Muscle of back (tissue), 13 donors: ENCODE measurements at places on chromosomes 7 and 10.

- DNase-seq: no peak
Observed at GRCh38 chr7:47621979-47622561, 40.2 kb upstream of the TNS3 start.

- DNase-seq: no peak
Observed at GRCh38 chr10:114266521-114266920, 27.5 kb downstream of the VWA2 start.

DNA sequence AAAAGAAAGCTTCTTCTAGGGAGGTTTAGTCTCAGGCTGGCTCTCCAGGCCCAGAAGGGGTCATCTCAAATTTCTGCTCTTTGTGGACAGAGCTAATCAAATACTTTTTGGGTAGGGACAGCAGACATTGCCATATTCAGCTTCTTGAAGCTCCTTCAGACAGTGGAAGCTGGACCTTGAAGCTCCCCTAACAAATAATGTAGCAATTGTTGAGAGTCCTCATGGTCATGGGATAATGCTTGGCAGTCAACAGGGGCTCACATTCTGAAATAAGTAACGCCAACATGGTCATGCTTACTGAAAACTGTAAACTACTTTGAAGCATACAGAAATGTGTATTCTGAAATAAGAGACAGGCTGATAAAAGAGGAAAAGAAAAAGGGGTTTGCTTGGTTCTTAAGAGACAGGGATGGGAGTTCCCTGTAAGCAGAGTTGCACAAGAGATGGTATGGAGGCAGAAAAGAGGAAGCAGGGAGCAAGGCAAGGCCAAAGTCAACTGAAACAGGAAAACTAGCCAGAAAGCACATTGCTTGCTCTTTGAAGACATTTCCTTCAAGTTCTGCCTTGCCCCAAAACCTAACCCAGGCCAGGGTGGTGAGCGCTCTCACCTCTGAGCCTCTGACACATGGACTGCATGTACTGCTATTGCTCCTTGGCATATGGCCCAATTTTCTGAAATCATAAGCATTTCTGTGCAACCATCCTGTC is 53.1 kb upstream of the KMT2E start:
- peak; percentile 38 for DNase-seq

- no peak for DNase-seq
Observed at GRCh38 chr10:98128802-98129201, 5.7 kb upstream of the R3HCC1L start.

DNA sequence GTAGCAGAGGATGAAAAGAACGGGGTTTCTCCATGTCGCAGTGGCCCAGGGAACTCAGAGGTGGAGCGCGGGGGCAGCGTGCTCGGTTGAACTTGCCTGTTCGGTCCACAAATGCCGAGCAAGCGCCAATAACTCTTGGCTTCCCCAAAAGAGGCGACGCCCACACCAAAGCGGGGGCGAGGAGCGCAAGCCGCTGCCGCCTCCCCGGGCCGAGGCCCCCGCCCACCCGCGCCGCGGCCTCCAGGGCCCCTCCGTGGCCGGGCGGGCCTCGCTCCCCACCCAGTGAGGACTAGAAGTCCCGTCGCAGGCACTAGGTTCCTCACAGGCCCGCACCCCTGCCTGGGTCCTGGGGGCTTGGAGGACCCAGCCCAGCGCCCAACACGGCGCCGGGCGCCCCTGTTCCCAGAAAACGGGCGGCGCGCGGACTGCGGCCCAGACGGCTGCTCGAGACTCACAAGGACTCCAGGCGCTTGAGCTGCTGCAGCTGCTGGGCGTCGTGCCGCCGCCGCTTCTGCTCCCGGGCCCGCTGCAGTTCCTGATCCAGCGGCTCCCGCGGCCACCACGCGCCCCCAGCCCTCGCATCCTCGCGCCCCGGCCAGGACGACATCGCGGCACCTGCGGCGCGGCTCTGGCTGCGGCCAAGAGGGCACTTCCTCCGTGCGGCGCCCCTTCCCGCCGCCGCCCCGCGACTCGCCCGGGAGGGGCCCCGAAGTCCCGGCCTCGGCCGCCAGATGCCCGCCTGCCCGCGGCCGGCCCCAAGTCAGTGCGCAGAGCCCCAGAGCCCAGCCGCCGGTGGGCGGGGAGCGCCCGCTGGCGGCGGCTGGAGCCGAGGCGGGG is 14.6 kb upstream of the FKBP9 start:
- peak; percentile 80 for DNase-seq

- DNase-seq: no peak
Observed at GRCh38 chr7:72403458-72404076, 8.6 kb downstream of the CALN1 start.

DNA sequence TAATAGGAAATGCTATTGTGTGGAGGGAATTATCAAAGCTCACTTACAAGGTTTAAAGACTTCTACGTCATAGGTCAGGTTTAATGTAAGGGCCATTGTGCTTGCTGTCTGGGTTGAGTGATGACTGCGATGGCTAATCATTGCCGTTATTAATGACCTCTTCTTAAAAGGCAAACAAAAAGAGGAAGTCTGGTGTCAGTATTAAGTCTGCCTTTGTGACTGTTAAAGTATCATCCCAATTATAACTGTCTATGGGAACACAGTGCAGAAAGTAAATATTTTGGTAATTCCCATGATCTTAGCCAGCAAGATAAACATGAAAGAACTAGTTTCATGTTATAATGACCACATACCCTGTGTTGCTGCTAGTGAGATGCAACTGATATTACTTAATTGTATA is 382.4 kb downstream of the BBS9 start:
- DNase-seq: no peak

GRCh38 chr7:30707391-30708357 is 25.4 kb upstream of the CRHR2 start:
- DNase-seq: peak; percentile 32

DNA sequence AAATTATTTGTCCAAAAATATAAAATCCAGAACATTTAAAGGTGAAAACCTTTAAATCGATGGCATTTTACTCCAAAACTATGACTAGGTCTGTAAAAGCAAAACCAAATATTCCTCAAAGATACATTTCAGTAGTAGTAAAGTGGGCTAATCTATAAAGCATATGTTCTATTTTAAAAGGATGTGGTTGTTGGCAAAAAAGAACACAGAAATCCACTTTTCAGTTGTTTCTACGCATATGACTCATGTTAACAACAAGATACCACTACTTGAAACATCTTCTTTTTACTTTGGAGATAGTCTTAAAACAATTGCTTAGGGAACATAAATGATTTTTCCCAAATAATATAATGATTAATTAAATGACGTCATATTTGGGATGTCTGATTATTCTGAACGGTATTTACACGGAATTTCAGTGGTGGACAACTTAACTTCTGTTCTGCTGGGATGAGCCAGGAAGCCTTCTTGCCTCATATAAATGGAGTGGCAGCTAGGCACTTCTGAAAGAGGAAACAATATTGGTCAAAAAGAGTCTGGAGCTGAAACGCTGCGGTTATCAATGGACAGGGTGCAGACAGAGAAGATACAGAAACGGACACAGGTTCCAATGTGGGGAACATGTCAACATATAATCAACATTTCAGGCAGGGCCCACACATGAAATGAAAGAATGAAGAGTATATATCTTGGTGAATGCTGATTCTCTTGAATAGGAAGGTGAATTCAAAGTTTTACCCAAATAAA is 78.5 kb downstream of the ETV1 start:
- no peak for DNase-seq

DNA sequence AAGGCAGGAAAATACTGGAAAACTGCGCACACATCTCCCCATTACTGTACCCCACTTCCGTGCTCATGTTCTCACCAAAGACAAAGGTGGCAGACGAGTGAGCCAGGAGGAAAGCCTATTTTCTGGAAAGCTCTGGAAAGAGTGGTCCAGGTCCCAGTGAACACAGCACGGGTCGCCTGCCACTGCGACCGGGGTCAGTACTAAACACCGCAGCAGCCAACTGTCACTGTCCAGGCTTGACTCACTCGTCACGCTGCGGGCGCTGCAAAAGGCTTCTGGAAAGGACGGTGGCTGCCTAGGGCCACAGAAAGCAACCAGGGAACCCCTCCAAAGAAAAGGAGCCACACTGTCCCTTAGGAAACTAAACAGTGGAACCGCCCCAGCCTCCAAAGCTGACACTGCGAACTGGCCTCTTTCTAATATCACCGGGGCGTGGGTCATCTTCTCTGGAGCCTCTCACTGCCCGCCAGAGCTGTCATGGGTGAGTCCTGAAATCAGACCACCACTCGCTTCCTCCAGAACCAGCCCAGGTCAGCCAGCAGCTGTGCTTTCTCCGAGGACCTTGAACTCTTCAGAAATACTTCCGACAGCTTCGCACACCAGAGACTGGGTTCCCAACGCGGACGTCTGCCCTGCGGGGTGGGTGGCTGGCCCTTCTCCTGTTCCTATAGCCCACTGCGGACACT is 4.0 kb downstream of the RADIL start:
- DNase-seq: no peak

- DNase-seq: peak; percentile 68
Observed at GRCh38 chr7:15688911-15689310, 2.4 kb upstream of the MEOX2 start.

DNA sequence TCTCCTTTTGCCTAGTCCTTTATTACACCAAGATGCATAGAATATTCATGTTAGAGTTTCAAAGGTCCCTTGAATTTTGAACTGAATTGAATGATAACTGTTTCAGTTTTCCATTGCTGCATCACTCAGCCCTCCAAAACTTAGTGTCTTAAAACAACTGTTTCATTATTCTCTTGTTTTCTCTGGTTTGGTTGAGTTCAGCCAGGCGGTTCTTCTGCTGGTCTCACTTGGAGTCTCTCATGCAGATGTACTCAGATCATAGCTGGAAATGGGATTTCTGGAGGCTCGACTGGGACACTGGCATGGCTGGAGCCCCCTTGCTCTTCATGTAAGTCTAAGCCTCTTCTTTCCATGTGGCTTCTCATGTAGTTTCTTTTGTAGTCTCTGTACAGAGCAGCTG is 107.2 kb upstream of the MKI67 start:
- no peak for DNase-seq

DNA sequence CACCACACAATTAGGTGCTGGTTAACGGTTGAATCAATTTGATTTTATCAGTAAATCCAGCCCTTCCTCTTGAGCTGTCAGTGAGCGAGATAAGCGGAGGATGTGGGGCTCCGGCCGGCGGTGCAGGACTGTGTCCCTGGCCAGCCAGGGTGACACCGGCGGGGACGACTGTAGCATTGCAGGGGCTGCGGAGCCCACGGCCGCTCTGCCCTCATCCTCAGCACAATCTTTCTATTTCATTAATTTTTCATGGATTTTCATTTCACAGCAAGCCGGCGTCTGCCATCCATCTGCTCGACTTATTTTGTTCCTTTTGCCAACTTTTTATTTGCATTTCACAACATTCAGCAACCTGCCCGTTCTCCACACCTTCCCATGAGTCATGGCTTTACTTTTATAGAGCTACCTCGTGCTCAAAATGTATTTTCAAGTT is 4.7 kb downstream of the ADARB2 start:
- DNase-seq: no peak

GRCh38 chr7:149284343-149284742 is 22.3 kb downstream of the ZNF783 start:
- DNase-seq: no peak

- DNase-seq: no peak
Observed at GRCh38 chr10:113099431-113100183, 149.6 kb downstream of the TCF7L2 start.

DNA sequence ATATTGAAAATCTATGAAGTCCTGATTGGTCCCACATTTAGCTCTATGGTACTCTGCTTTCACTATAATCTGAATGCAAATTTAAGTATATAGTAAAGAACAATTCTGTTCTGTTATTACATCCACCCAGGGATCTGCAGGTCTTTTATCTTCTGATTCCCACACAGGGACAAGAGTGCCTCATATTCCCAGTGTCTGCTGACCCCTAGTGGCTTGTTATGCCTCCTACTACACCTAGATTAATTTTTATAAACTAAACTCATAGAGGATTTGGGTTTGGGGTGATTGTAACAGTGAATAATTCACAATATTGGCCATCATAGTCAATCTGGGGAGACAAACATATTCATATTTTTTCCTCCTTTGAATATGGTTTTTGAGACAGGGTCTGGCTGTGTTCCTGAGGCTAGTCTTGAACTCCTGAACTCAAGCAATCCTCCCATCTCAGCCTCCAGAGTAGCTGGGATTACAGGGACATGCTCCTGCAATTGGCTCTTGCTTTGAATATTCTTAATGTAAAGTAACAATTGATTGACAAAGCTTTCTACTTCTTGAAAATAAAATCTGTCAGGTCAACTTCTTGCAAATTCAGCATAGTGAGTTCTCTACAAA is 282.1 kb downstream of the KCND2 start:
- peak; percentile 38 for DNase-seq

- peak; percentile 100 for DNase-seq
Observed at GRCh38 chr10:50624413-50624865, 683 bp upstream of the SGMS1 start.

- DNase-seq: no peak
Observed at GRCh38 chr7:51995596-51996179, 679.1 kb upstream of the COBL start.

- DNase-seq: no peak
Observed at GRCh38 chr10:6039711-6040110, 22.5 kb downstream of the IL2RA start.

- DNase-seq: no peak
Observed at GRCh38 chr10:43282881-43283280, 16.0 kb upstream of the RASGEF1A start.

DNA sequence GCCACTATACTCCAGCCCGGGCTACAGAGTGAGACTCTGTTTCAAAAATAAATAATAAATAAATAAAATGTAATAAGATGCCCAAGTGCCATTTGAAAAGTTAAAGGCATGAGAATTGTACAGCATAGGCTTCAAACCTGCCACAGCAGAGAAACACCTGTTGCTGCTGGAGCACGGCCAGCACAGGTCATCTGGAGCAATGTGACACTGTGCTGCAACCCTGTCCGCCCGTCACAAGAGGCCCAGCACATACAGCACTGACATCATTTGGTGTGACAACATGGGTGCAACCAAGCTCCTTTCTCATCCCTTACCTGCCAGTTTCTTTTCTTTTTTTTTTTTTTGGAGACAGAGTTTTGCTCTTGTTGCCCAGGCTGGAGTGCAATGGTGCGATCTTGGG is 1.3 kb downstream of the RFC2 start:
- peak; percentile 29 for DNase-seq

GRCh38 chr7:55149001-55149400 is 130.2 kb downstream of the EGFR start:
- no peak for DNase-seq

DNA sequence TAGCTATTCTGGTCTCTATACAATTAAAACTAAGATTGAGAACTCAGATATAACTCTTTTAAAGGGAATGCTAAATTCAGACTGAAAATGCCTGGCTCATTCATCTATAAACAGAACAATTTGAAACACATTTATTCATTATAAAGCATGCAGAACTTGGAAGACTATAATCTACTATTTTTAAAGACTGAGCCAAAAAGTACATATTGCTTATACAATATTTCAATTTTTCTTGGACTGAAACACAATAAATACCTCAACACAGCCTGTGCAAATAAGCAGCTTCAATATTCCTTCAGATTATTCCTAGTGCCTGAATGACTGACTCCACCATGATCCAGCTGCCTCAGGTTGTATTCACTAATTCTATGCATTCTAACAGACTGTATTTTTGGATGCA is 15.5 kb upstream of the PHYH start:
- peak; percentile 52 for DNase-seq
